KBM-7 (cell line): ENCODE measurements at places on chromosomes 11 and 22.

DNA sequence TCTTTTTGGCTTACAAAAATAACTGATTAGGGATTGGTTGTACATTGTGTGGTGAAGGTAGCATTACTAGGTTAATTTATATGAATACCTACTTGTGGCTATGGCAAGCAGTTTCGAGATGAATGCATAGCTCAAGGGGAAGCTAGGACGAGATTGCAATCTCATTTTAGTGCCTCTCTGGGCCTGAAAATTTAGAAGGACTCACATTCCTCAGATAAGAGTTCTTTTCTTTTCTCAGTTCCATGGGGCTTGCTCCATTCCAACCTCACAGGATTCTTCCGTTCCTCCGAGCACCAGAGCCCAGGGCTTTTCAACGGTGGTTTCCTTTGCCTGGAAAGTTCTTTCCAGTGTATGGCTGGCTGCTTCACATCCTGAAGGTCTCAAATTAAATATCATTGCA is 82.1 kb downstream of the CECR2 start:
- DNase-seq: no peak

GRCh38 chr11:134581966-134582769 is 170.1 kb upstream of the B3GAT1 start:
- no peak for DNase-seq

- no peak for DNase-seq
These were observed 68.2 kb upstream of the EED start for GRCh38 chr11:86176165-86176884.

DNA sequence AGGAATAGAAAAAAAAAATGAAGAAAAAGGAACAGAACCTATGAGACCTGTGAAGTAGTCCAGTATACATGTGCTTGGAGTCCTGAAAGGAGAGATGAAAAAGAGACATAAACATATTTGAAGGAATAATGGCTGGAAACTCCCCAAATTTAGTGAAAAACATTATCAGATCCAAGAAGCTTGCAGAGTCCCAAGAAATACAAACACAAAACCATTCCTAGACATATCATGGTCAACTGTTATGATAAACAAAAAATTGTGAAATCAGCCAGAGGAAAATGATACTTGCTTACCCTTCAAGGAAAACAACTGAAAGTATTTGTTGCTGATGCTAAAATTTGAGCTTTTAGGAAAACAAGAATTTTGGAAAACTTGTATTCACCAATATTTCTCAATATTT is 250.1 kb downstream of the DDX10 start:
- DNase-seq: no peak

GRCh38 chr22:36541831-36542411 is 13.0 kb upstream of the EIF3D start:
- no peak for DNase-seq

DNA sequence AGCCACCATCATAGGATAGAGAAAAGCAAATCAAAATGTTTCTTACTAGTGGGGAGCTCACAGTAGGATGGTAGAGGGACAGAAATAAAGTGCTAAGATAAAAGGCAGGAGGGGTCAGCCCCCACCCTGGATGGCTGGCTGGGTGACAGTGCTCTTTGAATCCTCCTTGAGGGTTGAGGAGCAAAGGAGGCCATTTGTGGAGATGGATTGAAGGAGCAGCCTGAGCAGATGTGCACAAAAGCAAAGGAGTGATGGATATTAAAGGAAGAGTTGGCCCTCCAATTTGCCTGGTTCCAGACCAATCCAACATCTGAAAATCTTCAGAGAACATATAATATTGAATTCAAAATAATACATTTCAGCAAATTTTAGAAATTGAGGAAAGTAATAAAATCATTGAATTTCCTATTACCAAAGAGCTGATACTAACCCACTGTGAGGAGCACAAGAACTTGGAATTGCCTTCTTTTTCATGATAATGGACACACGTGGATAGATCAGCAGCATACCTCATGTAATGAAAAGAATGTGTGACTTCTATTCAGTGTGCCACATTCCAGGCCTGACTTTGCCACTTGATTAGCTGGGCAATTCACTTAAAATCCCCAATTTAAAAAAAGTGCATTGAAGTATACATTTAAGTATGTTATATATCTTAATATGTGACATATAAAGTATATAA is 287.0 kb downstream of the FAT3 start:
- DNase-seq: no peak

DNA sequence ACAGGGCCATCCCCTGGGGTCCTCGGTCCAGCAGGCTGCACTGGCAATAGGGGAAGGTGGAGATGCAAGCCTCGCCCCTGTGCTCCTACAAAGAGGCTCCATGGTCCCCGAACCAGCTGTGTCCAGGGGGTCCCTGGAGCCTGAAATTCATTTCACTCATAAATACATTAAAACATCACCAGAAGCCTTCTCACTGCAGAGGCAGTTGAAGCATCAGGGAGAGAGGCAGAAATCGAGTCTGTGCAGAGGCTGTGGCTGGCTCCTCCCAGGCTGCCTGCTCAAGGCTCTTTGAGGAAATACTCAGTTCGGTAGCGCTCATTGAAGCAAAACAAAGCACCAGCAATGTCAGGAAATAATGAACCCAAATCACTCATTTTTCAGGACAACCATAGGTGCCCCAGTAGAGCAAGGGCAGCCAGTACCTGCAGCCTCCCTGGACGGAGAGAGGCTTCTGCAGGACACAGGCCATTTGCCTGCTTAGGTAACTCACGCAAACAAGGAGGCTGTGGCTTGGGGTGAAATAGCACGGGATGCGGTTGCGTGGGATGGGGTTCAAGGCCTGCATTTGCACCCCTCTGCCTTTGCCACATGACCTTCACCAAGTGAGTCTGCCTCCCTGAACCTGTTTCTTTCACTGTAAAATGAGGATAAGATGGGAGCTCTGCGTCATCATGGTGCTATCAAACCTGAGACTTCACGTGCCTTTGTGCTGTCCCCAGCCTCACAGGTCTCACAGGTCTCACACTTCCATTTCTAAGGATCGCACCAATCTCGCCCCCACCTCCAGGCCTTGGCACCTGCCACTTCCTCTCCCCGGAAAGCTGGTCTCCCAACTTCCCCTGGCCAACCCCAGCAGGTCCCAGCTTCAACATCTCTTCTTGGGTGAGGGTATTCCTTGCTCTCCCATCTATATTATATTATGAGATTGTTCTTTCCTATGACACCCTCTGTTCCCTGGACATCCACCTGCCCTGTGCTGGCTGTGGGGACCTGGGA is 84.3 kb upstream of the SHISAL1 start:
- DNase-seq: no peak

DNA sequence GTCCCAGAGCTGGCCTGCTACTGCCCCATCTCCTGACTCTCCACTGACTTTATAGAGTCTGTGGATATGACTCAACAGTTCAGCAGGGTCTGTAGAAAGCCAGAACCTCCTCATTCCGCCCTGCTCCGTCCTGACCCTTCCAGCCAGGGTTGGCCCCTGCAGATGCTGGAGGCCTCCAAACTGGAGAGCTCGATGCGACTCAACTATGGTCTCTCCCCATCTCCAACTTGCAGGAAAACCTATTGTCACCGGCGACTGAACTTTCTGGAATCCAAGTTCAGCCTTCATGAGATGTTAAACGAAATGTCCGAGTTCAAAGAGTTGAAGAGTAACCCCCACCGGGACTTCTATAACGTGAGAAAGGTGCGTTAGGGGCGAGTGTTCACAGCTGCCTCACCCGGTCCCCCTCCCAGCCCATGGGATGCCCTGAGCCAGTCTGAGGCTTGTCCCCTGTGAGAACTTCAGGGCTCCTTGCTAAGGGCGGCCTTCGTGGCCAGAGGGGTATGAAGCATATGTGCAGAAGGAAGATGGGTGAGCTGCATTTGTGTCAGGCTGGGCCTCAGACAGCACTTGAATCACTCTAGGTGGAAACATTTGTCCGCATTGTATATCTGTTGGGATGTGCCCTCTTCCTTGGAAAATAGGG is 32.1 kb downstream of the AMPD3 start:
- DNase-seq: no peak

DNA sequence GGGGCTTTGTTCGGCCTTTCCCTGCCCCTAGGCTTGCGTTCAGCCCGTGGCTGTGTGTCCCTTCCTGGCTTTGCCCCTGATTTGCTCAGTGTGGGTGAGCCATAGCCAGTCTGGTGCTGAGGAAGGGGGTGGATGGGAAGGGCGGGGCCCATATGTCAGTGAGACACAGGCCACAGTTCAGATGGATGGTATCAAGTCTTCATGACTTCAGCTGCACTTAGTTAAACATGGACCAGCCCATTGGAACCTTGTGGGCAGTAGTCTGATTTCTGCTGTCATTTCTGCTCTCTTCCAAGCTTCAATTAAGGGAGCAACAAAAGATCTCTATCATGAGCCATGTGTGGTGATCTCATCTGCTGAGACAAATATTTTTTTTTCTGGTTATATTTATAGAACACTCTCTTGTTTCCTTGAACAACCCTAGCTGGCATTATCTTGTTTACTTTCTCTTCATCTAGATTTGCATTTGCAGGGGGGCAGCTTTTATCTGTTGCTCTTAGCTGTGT is 21.6 kb upstream of the PEX26 start:
- DNase-seq: no peak

- no peak for DNase-seq
These were observed 47.5 kb upstream of the RASSF10 start for GRCh38 chr11:12961615-12962014.

DNA sequence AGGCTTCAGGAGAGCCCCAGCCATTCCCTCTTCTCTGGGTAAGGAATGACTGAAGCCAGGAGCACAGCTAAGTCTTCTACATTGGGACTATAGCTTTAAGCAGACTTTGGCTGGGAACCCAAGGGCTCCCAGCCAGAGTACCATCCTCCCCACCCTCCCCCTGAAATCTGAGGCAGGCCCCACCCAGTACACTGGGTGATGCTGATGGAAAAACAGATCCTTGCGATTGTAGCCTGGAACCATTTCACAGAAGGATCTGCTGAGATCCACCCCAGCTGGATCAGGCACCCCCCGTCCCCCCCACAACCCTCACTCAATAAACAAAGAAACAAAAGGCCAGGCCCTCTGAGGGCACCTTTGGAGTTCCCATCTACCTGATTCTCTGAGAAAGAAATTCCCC is 39.8 kb downstream of the IL18BP start:
- no peak for DNase-seq

DNA sequence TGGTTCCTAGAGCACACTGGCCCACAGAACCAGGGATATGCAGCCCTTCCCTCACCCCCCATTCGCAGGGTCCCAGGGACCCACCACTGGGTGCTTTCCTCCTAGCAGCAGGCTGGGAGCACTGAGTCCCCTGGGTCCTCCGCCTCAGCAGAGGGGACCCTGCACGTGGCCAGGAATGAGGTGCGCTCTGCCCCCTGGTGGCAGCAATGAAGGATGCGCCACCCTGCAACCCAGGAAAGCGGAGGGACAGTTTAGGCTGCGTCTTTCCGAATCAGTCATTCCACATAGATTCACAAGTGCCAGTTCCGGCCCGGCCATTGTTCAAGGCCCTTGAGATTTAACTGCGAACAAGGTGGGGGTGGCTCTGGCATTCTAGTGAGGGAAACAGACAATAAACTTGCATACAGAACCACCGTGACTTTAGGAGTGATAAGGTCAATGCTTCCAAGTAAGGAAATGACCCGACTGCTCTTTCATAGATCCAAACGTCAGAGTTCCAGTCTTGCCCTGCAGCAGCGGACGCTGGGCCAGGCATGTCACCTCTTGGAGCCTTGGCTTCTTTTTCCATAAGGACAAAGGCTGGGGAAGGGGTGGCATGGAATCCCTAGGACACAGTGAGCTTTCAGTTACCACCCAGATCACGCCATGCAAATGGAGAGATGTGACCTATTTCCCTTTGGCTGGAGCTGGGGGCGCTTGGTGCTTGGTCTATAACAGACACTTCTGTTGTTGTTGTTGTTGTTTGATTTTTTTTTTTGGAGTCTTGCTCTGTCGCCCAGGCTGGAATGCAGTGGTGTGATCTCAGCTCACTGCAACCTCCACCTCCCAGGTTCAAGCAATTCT is 7.7 kb downstream of the RIN1 start:
- peak; percentile 93 for DNase-seq

GRCh38 chr11:113188371-113188834 is 126.0 kb upstream of the TTC12 start:
- no peak for DNase-seq

DNA sequence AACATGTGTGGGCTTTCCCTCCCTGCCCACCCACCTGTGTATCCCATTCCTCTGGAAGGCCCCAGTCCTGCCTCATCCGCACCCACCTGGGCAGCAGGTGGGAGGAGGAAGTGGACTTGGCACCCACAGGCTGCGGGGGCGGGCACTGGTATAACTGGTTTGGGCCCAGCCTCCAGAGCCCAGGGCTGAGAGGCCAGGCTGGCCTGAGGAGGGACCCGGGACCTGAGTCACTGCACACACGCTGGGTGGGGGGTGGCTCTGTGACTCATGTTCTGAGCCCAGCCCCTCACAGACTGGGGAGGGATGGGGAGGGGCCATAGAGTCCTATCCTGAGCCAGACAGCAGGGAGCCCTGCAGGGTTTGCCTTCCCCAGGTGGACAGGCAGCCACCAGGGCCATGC is 16.7 kb downstream of the PHLDA2 start:
- no peak for DNase-seq

GRCh38 chr11:20243974-20244373 is 83.7 kb upstream of the DBX1 start:
- peak; percentile 1 for DNase-seq

DNA sequence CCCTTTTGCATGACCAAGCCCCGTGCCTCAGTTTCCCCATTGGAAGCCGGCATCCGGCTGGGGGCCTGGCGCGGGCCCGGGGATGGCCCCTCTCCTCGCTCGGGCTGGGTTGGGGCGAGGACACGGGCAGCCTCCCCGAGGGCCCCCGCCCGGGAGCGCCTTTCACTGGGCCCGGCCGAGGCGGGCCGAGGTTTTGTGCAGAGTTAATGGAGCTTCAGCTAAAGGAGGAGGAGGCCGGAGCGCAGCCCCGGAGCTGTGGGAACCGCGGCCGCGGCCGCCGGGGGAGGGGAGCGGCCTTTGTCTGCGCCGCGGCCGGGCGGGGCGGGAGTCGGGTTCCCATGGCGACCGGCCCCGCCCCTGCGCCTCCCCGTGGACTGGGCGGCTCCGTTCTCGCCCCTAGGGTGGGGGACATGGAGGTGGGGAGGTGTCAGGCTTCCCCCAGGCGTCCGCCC is 1.4 kb upstream of the MAPK11 start:
- peak; percentile 76 for DNase-seq

DNA sequence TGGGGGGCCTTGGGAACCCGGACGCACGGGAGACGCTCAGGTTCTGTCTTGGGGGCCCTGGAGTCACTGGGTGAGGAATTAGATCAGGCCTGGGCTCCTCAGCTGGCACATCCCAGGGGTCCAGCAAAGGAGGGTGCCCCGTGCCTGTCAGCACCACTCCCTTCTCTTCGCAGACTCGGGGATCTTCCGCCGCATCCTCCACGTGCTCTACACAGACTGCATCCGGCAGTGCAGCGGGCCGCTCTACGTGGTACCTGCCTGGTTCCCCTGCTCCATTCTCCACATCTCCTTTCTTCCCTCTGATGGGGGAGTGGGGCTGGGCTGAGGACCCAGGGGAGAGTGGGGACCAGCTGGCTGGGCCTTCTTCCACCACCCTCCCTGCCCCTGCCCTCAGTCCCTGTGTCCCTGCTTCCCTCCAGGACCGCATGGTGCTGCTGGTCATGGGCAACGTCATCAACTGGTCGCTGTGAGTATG is 6.7 kb upstream of the TAGLN start:
- no peak for DNase-seq
